ENCODE measurements at places on chromosomes 5 and 9. TPM values are rescaled to one million over a fixed set of nuclear protein-coding genes. Genes with fewer than 3 reads are reported as not detected.

- peaks cover 58% of the 10 kb centered on the region for H3K4me1 ChIP-seq
- H3K27ac ChIP-seq, result no peak overlapping the region
- no peak overlapping the region for H3K4me3 ChIP-seq
- H3K36me3 ChIP-seq, result peaks cover 12% of the 10 kb centered on the region
Measured at GRCh38 chr9:89430995-89431394, 66.9 kb downstream of the SEMA4D start.

The WDR36 gene
- total RNA-seq, result 30.1 TPM

DNA sequence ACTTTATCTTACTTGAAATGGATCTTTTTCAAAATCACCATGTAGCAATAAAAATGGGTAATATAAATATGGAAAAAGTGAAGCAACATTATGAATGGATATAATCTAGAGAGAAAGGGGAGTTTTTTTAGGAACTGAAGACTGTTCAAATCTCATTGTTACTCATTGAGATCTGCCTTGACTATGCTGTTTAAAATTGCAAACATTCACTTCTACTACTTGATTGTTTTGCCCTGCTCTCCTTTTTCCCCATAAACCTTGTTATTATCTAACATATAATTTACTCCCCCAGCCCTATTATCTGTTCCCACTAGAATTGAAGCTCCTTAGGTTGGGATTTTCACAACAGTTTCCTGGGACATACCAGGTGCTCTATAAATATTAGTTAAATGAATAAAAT, 22.0 kb downstream of the PAM start:
- DNase-seq, result no peak
- H3K36me3 ChIP-seq, result no peaks in the 10 kb centered on the region
- H3K27me3 ChIP-seq, result no peaks in the 10 kb centered on the region
- no peak overlapping the region for H3K27ac ChIP-seq

GRCh38 chr5:176735383-176736265, 74.7 kb upstream of the UNC5A start:
- no peak overlapping the region for H3K4me3 ChIP-seq
- H3K27me3 ChIP-seq, result peaks cover 6% of the 10 kb centered on the region
- no peaks in the 10 kb centered on the region for H3K36me3 ChIP-seq

GRCh38 chr5:55338092-55338613, 30.4 kb downstream of the MTREX start:
- no peaks in the 10 kb centered on the region for H3K27me3 ChIP-seq
- no peak overlapping the region for H3K4me3 ChIP-seq
- H3K4me1 ChIP-seq, result no peaks in the 10 kb centered on the region

- H3K36me3 ChIP-seq, result no peaks in the 10 kb centered on the region
- no peaks in the 10 kb centered on the region for H3K4me1 ChIP-seq
- no peak overlapping the region for H3K27ac ChIP-seq
- no peak overlapping the region for H3K4me3 ChIP-seq
- H3K27me3 ChIP-seq, result no peaks in the 10 kb centered on the region
Measured at GRCh38 chr5:131114754-131115153, 50.3 kb downstream of the HINT1 start.

GRCh38 chr9:113523421-113524141, 60.1 kb downstream of the RGS3 start:
- peak overlapping the region; percentile 57 for H3K27ac ChIP-seq
- DNase-seq, result no peak
- H3K4me3 ChIP-seq, result peak overlapping the region; percentile 17

GRCh38 chr5:11851416-11851815, 52.8 kb downstream of the CTNND2 start:
- DNase-seq, result no peak
- H3K36me3 ChIP-seq, result no peaks in the 10 kb centered on the region
- no peaks in the 10 kb centered on the region for H3K27me3 ChIP-seq
- no peak overlapping the region for H3K4me3 ChIP-seq
- no peak overlapping the region for H3K27ac ChIP-seq

DNA sequence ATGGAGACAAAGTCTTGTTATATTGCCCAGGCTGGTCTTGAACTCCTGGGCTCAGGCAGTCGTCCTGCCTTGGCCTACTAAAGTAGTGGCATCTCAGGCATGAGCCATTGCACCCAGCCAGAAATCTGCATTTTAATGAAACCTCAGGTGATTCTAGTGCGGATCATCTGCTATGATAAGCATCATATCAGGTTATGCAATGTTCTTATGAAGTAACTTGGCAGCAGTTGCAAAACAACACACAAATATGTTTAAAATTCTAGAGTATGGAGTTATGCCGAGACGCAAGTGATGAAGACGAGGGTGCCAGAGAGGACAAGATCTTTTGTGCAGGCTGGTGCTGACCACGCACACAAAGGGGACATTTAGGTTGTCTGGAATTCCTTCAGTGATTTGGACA, 153.2 kb upstream of the MEF2C start:
- no peak for DNase-seq
- H3K4me1 ChIP-seq, result no peaks in the 10 kb centered on the region
- no peaks in the 10 kb centered on the region for H3K36me3 ChIP-seq

- H3K4me3 ChIP-seq, result no peak overlapping the region
- H3K27me3 ChIP-seq, result no peaks in the 10 kb centered on the region
- H3K27ac ChIP-seq, result no peak overlapping the region
- no peaks in the 10 kb centered on the region for H3K4me1 ChIP-seq
Measured at GRCh38 chr9:113628621-113629020, 165.1 kb downstream of the RGS3 start.

The ITK gene
- 87.7 TPM for total RNA-seq

The F2RL2 gene
- 1.1 TPM for total RNA-seq

- DNase-seq, result no peak
- H3K4me1 ChIP-seq, result no peaks in the 10 kb centered on the region
- H3K36me3 ChIP-seq, result no peaks in the 10 kb centered on the region
- no peak overlapping the region for H3K4me3 ChIP-seq
- H3K27ac ChIP-seq, result no peak overlapping the region
- H3K27me3 ChIP-seq, result peaks cover 3% of the 10 kb centered on the region
Measured at GRCh38 chr9:127106466-127106855, 16.0 kb downstream of the ANGPTL2 start.

- no peaks in the 10 kb centered on the region for H3K4me1 ChIP-seq
- no peak overlapping the region for H3K27ac ChIP-seq
- DNase-seq, result peak; percentile 12
- no peaks in the 10 kb centered on the region for H3K27me3 ChIP-seq
- H3K36me3 ChIP-seq, result no peaks in the 10 kb centered on the region
- H3K4me3 ChIP-seq, result no peak overlapping the region
Measured at GRCh38 chr9:97109194-97109811, 70.4 kb upstream of the CTSV start.

DNA sequence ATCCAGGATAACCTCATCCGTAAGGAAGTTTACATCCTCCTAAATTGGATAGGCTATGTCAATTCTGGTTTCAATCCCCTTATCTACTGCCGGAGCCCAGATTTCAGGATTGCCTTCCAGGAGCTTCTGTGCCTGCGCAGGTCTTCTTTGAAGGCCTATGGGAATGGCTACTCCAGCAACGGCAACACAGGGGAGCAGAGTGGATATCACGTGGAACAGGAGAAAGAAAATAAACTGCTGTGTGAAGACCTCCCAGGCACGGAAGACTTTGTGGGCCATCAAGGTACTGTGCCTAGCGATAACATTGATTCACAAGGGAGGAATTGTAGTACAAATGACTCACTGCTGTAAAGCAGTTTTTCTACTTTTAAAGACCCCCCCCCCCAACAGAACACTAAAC, 1.3 kb downstream of the ADRB2 start:
- peak overlapping the region; percentile 8 for H3K4me3 ChIP-seq
- DNase-seq, result no peak
- no peak overlapping the region for H3K27ac ChIP-seq
- no peaks in the 10 kb centered on the region for H3K36me3 ChIP-seq

DNA sequence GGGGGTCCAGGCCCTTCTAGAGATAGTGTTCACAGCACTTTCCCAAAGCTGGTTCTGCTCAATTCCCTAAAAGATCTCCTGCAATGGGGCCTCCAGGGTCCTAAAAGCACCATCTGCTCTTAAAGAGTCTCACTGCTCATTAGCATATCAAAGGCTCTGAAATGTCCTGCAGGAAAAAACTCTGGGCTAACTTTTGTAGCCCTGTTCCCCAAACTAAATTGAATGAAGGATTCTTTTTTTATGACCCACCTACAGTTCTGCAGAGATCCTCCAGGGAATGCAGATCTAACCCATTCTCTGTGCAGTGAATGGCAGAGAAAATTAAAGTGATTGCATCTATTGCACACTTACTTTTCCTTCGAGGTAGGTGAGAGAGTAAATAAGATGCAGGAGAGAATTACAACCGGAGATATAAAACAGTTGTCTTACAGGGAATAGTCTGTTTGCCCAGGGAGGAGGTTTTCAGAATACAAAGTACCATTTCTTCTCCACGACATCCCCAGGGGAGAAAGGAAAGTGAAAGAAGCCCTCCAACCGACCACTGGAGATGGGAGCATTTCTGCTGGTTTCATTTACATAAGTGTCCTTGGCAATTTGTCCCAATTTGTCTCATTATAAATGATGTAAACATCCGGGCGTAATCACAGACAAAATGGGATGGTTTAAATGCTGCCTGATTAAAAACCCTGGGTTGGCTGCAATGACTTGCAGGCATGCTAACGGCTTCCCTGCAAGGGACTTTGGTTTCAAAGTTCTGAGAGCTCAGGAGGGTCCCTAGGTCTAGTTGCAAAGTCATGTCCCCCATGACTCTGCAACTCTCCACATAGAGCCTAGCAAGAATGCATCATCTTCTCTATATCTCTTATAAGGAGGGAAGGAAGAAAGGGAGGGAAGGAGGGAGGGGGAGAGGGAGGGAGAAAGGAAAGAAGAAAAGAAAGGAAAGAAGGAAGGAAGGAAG, 114.0 kb downstream of the KCNIP1 start:
- H3K27me3 ChIP-seq, result no peaks in the 10 kb centered on the region
- no peak for DNase-seq
- H3K36me3 ChIP-seq, result no peaks in the 10 kb centered on the region
- H3K27ac ChIP-seq, result no peak overlapping the region

The GPR151 gene
- under 0.01 TPM for total RNA-seq

- no peak overlapping the region for H3K27ac ChIP-seq
- H3K4me3 ChIP-seq, result no peak overlapping the region
- no peaks in the 10 kb centered on the region for H3K4me1 ChIP-seq
- no peaks in the 10 kb centered on the region for H3K27me3 ChIP-seq
- no peak for DNase-seq
Measured at GRCh38 chr5:88952996-88953643, 70.1 kb upstream of the MEF2C start.

GRCh38 chr5:54765165-54766028, 220.0 kb downstream of the ESM1 start:
- no peaks in the 10 kb centered on the region for H3K4me1 ChIP-seq
- no peaks in the 10 kb centered on the region for H3K27me3 ChIP-seq
- no peaks in the 10 kb centered on the region for H3K36me3 ChIP-seq
- H3K4me3 ChIP-seq, result no peak overlapping the region
- no peak overlapping the region for H3K27ac ChIP-seq
- no peak for DNase-seq

GRCh38 chr5:175675873-175676272, 18.0 kb downstream of the HRH2 start:
- no peak overlapping the region for H3K27ac ChIP-seq
- H3K27me3 ChIP-seq, result no peaks in the 10 kb centered on the region
- no peaks in the 10 kb centered on the region for H3K36me3 ChIP-seq
- no peak for DNase-seq
- no peak overlapping the region for H3K4me3 ChIP-seq
- H3K4me1 ChIP-seq, result peaks cover 53% of the 10 kb centered on the region

GRCh38 chr5:76788362-76788761, 30.5 kb upstream of the F2RL1 start:
- H3K4me3 ChIP-seq, result no peak overlapping the region
- no peaks in the 10 kb centered on the region for H3K4me1 ChIP-seq
- DNase-seq, result no peak
- H3K27me3 ChIP-seq, result no peaks in the 10 kb centered on the region
- H3K36me3 ChIP-seq, result no peaks in the 10 kb centered on the region
- H3K27ac ChIP-seq, result no peak overlapping the region

GRCh38 chr9:114652776-114653555, 4.6 kb downstream of the TEX53 start:
- no peak for DNase-seq
- H3K27me3 ChIP-seq, result no peaks in the 10 kb centered on the region
- no peak overlapping the region for H3K4me3 ChIP-seq
- peaks cover 12% of the 10 kb centered on the region for H3K4me1 ChIP-seq
- no peak overlapping the region for H3K27ac ChIP-seq

- no peak overlapping the region for H3K27ac ChIP-seq
- no peak overlapping the region for H3K4me3 ChIP-seq
- H3K4me1 ChIP-seq, result no peaks in the 10 kb centered on the region
- no peak for DNase-seq
- H3K36me3 ChIP-seq, result no peaks in the 10 kb centered on the region
- H3K27me3 ChIP-seq, result no peaks in the 10 kb centered on the region
Measured at GRCh38 chr5:55492449-55492848, 42.3 kb downstream of the PLPP1 start.

GRCh38 chr5:143165049-143165880, 238.2 kb downstream of the NR3C1 start:
- no peaks in the 10 kb centered on the region for H3K4me1 ChIP-seq
- no peak overlapping the region for H3K4me3 ChIP-seq
- no peak for DNase-seq

GRCh38 chr5:151659001-151659754, 27.5 kb downstream of the SPARC start:
- no peaks in the 10 kb centered on the region for H3K27me3 ChIP-seq
- H3K4me1 ChIP-seq, result peaks cover 3% of the 10 kb centered on the region
- no peaks in the 10 kb centered on the region for H3K36me3 ChIP-seq
- DNase-seq, result peak; percentile 60
- no peak overlapping the region for H3K27ac ChIP-seq
- no peak overlapping the region for H3K4me3 ChIP-seq

The ARL14EPL gene
- total RNA-seq, result not detected

DNA sequence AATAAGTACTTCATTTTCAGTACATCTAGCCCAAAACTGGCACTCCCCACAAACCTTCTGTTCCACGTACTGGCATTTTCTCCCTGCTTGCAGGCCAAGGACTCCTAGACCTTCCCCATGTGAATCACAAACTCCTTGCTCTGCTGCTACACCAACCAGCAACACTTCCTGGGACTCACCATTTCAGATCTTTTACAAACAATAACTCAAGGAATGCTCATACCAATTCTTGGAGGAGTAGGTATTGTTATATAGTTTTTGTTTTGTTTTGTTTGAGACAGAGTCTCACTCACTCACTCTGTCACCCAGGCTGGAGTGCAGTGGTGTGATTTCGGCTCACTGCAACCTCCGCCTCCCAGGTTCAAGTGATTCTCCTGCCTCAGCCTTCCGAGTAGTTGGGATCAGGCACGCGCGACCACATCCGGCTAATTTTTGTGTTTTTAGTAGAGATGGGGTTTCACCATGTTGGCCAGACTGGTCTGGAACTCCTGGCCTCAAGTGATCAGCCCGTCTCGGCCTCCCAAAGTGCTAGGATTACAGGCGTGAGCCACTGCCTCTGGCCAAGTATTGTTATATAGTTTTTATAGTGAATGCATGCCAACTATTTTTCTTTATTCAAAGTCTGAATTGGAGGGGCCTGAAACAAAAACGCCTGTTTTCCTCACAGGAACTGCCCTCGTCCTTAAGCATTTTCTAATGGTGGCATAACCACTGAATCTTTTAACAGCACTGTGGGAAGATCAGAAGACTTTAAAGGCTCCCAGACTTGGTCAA, 210.8 kb downstream of the TSSK1B start:
- H3K4me3 ChIP-seq, result no peak overlapping the region
- no peaks in the 10 kb centered on the region for H3K27me3 ChIP-seq
- no peak overlapping the region for H3K27ac ChIP-seq
- DNase-seq, result no peak

Data from thymus (tissue), 14 donors.